Stimulated activated CD4-positive, alpha-beta T cell treated with anti-CD3 and anti-CD28 coated beads, Interleukin-1b, Interleukin-23, amount 100 ng/mL, for 1 hour (primary cell): ENCODE measurements at places on chromosomes 5 and 9.

DNA sequence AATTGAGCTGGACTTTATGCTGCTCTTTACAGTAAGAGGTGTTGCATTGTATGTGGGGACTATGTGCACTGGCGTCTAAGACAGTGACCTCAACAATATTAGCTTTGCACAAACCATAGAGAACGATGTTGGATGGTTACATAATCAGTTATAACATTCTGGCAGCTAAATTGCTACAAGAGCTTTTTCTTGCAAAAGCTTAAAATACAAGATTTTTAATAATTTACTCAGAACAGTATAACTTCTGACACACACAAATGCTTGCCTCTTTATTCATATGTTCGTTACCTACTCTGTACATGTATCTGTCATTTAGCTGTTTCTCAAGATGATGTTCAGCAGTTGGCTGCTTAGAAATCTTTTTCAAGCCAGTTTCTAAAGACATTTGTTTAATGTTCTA, 11.6 kb downstream of the C5orf24 start:
- no peak for DNase-seq

DNA sequence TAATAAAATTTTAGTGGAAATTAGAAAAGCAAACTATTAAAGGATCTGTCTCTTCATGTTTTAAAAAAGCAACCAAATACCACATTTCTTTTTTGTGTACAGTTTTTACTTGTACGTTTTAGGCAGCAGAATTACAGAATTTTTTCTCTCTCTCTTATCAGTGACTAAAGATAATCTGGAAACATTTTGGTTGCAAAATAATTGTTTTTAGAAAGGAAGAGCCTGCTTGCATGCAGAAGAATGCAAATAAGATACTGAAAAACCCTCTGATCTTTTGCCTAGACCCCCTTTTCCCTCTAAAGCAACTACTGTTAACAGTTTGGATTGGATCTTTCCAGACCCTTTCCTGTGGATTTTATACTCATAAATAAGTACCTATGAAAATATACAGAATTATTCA, 75.9 kb upstream of the SGCD start:
- DNase-seq = no peak

GRCh38 chr9:1285526-1285925, 235.4 kb downstream of the DMRT2 start:
- DNase-seq = no peak

GRCh38 chr9:76302543-76302942, 91.7 kb downstream of the RFK start:
- no peak for DNase-seq

DNA sequence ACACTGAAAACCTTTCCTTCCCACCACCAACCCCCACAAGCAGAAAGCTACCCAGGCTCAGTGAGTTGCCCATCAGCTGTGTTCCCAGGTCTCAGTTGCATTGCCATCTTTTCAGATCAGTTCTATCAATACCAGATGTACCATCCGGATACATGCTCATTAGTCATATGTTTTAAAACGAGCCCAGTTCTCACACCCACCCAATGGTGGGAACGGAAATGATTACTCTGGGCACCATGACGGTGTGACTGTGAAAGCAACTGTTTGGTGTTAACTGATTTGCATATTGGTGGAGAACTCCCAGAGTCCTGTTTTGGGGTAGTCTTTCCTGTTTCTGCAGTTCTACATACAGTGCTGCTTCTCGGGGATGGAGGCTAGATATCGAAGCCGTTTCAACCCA, 212.3 kb downstream of the TRIM36 start:
- DNase-seq = no peak

DNA sequence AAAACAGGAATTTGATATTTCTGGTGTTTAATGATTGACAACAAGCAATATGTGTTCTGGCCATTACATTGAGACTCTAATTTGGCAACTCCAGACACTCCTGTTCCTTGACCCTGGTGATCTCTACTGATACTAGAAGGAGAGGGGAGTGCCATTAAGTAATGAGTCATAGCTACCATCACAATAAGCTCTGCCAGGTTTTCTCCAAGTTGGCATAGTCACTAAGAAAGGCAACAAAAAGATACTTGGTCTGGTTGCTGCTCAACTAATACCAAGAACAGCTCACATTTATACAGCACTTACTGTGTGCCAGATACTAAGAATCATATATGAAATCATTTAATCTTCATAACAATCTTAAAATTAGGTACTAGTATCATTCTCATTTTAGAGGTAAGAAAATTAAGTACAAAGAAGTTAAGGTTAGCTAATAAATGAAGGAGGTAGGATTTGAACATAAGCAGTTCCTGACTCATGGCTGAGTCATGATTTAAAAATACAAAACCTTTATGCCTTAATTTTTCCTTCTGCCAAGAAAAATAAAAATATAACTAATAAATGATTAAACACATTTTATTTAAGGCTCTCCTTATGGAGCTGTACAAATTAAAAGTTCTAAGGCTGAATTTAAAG, 19.9 kb upstream of the PRXL2C start:
- DNase-seq = no peak

DNA sequence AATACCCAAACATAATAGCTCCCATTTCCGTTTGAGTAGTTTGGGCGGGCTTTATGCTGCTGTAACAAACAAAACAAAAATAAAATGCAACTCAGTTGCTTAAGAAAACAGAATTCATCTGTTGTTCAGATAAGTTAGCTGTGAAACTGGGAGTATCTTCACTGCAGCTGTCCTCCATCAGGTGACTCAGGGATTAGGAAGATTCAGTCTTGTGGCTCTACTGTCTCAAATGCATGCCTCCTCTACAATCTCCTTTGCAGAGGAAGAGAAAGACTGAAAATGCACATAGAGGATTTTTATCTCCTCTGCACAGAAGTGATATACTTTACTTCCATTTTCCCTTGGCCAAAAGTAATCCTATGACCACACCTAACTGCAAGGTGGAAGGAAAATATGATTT, 883.7 kb downstream of the PTPRD start:
- DNase-seq = no peak

GRCh38 chr5:40995801-40996586, 75.1 kb downstream of the MROH2B start:
- DNase-seq = no peak

DNA sequence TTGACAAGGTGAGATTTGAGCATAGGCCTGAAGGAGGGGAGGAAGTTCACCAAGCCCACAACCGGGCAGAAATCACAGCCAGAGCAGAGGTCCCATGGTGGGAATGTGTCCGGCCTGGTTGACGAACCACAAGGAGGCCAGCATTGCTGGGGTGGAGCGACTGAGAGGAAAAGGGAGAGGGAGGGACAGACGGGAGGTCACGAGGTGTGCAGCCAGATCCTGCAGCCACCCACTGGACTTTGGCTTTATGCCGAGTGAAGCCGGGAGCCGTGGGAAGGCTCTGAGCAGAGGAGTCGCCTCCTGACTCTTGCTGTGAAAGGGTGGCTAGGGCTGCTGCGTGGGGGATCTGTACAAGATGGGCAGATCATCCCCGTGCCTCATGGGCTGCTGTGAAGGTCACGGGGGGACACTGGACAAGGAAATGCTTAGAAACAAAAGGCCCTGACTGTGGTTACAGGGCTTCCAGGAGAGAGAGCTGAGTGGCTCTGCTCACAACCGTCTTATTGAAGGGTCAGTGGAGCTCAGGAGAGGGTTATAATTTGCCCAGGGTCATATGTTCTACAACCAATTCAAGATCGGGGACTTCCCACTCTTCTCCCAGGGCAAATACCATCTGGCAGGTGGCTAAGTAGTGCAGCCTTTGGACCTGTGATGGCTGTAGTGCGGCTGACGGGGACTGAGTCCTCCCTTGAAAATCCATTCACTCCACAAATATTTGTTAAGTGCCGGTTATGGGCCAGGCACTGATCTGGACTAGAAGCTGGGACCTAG, 15.6 kb upstream of the CD74 start:
- no peak for DNase-seq

- no peak for DNase-seq
Observed at GRCh38 chr9:74953235-74953751, 581 bp upstream of the C9orf40 start.

- no peak for DNase-seq
Observed at GRCh38 chr5:80644900-80645299, 9.6 kb upstream of the MSH3 start.
